ENCODE measurements at places on chromosomes 2 and 18. TPM values are rescaled to one million over a fixed set of nuclear protein-coding genes. Genes with fewer than 3 reads are reported as not detected.

MDH1B gene
- 3.9 TPM for total RNA-seq

MSH2 gene
- 18.3 TPM for total RNA-seq

GPR39 gene
- 34.2 TPM for total RNA-seq

PDE6D gene
- total RNA-seq = 13.8 TPM

RAX gene
- not detected for total RNA-seq

NEU2 gene
- not detected for total RNA-seq

RTN4 gene
- 202 TPM for total RNA-seq

ZNF513 gene
- 11.4 TPM for total RNA-seq

XRCC5 gene
- 220 TPM for total RNA-seq

MALL gene
- 2.9 TPM for total RNA-seq

D2HGDH gene
- 11.6 TPM for total RNA-seq

ABCB11 gene
- total RNA-seq = not detected

UBXN4 gene
- 44.8 TPM for total RNA-seq

C18orf63 gene
- total RNA-seq = not detected

CNTNAP5 gene
- total RNA-seq = not detected

DSEL gene
- total RNA-seq = 28.7 TPM

SPATA3 gene
- not detected for total RNA-seq

DLGAP1 gene
- not detected for total RNA-seq

CENPA gene
- 1.6 TPM for total RNA-seq

Data from placental epithelial cell (primary cell).